ENCODE measurements at places on chromosomes 12 and 14. TPM values are rescaled to one million over a fixed set of nuclear protein-coding genes. Genes with fewer than 3 reads are reported as not detected.

TRIM9 gene
- 1.2 TPM for total RNA-seq

RFX4 gene
- not detected for total RNA-seq

MBIP gene
- 38.2 TPM for total RNA-seq

FGF23 gene
- total RNA-seq: not detected

FAM186B gene
- 0.11 TPM for total RNA-seq

DNA sequence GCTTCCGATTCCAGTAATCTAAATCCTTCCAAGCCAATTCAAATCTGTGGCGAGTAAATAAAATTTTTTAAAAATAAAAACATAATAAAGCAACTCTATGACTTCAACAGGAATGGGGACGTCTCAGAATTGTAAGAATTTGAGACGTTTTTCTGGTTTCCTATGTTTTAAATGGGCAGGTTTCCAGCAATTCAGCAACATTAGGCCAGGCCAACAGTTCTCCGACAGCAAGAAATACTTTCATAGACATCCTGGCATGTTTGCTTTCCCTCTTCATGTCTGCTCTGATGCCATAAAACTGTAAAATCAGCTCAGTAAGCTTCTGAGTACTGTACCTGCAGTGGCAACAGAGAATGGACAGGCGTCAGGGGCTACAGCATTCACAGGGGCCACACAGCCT, 35.8 kb upstream of the DICER1 start:
- ATAC-seq: no peak

DNA sequence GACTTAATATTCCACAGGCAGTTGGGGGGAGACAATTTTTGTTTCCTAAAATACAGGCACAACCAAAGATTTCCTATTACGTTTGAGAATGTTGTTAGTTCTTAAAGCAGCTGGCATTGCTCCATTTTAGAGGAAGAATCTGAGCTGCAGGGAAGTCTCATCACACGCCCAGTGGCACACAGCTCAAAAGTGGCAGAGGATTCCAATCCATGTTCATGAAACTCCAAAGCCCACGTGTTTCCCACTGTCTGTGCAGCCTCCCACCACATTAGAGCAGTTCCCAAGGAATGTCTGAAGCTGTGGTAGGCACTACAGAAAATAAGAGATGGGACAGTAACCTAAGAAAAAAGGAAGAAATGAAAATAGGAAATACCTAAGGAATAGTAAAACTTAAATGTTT, 6.1 kb upstream of the IL26 start:
- ATAC-seq: no peak

- ATAC-seq: peak; percentile 97
Measured at GRCh38 chr14:106459971-106460730, 933.8 kb downstream of the TMEM121 start.

DNA sequence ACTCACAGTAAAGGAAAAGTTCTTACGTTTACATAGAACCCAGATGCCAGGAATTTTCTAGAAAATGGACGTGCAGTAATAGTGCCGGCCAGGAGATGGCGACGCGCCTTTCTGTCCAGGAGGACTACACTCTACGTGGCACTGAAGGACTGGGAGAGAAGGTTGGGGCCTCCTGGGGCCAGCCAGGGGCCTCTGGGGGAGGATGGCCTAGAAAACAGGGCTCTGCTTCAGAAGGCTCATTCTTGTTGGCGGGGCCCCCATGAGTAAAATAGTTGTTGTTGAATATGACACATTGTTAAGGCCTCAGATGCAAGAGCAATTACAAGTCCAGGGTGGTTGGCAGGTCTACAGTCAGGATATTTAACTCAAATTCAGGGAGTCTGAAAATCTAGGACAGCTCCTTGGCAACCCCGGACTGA, 120.1 kb upstream of the MAX start:
- peak; percentile 87 for ATAC-seq

All from activated T-helper 17 cell treated with anti-CD3 and anti-CD28 coated beads, Interleukin-2, amount 50 U/mL, for 72 hours (primary cell).